ENCODE measurements at places on chromosomes 5 and 9.

GRCh38 chr9:88805217-88805943 lies 185.9 kb upstream of the S1PR3 start:
- DNase-seq = no peak

- DNase-seq = no peak
Measured at GRCh38 chr5:54746346-54746745, 228.8 kb downstream of the SNX18 start.

DNA sequence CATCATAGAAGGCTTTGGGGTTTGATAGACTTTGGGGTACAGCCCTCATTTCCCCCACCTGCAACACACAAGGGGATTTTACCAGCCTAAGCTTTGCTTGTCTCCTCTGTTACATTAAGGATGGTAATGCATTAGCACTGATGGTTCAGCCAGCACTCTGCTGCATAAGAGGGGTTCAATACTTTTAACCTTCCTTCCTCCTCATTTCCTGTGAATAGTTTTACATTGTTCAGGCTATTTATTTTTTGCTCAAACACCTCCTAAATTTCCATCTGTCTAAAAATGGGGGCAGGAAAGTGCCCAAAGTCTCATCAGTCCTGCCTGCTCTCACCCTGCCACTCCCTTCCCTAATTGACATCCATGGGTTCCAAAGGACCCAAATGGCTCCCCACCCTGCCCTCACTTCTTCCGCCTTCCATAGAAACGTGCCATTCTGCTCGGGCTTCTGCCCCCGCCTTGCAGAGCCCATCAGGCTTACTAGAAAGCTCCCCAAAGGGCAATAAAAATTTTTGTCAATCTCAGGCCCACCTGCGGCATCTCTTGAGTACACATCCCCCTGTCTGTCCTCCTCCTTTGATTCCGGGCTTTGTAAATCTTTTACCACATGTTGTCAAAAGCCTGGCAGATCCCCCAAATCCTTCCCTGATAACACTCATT lies 239.5 kb upstream of the SLC24A2 start:
- DNase-seq = no peak

DNA sequence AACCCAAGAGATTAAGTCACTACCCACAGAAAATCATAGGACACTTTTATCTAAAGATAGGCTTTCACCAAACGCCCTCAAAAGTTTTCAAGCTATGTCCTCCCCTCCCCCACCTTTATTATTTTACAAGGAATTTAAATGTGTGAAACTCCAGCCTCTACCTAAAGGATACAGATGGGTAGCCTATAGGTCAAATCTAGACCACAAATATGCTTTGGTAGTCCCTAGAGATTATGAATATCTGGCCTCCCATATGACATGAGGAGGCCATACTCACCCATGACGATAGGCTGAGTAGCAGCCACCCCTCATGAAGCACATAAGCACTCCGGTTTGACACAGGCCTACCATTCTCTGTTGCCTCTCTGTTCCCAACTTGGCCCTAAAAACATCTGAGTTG lies 11.9 kb downstream of the SIL1 start:
- DNase-seq = no peak

GRCh38 chr9:35954942-35955546 lies 2.9 kb downstream of the OR2S2 start:
- peak; percentile 38 for DNase-seq

GRCh38 chr5:17918373-17919104 lies 284.3 kb downstream of the TAF11L14 start:
- no peak for DNase-seq

DNA sequence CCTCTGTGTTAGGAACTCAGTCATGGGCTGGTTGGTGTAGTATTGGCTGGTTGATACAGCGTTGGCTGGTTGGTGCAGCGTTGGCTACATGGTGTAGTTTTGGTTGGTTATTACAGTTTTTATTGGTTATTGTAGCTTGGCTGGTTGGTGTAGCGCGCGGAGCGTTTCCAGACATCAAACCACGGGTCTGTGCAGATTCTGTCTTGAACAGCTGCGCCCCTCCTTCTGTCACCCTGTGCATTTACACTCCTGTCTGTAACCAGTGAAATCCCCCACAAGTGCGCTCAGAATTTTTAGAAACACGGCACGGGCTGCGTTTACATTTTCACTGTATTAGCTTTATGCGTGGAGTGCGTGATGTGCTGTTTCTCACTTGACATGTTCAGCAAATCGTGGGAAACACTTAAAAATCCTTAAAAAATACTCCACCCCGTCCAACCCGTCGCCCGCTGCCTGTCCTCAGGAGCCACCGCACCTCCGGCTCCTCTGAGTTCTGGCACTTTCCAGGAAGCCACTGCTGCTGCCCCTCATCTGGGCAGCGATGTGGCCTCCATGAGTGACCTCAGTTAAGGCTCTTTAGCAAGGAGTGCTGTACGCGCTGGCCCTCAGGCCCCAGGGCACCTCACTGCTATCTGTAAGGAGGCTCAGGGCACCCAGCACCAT lies 20.8 kb downstream of the NKD2 start:
- DNase-seq = no peak

DNA sequence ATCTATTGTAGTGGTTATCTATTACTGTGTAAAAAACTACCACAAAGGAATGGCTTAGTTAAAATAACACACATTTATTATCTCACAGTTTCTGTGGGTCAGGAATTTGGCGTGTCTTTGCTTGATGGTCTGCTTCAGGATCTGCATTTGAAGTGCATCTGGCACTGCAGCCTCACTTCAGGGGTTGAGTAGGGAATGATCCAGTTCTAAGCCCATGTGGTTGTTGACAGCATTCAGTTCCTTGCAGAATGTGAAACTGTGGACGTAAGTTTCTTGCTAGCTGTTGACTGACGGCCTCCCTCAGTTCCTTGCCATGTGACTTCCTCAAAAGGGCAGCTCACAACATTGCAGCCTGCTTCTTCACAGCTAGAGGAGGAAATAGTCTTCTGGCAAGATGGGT lies 2.1 kb upstream of the OGN start:
- peak; percentile 3 for DNase-seq

DNA sequence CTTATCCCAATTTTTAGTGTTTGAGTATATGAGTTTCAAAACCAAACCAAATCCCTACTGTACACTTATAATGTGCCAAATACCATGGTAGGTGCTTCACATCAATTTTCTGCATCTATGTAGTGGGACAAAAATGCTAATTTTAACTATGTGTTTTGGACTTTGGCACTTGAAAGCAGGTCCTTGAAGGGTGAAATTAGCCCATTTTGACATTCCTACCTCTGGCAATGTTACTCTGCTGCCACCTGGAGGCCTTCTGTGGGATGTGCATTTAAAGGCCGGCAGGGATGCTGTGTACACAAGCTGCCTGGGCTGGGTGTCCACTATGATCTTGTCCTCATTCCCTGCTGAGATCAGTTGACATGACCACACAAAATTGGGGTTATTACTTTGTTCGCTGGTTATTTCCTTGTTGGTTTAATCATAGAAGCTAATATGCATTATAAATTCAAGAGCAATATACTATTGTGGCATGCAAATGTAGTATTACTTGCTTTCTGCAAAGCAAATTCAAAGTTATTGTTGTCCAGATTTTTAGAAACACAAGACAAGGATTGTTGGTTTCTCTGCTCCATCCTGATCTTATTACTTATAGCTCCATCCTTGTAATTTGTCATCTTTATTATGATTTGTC lies 166.8 kb downstream of the ARHGEF28 start:
- DNase-seq = peak; percentile 60

Data from activated T-cell treated with anti-CD3 and anti-CD28 coated beads for 24 hours (primary cell).